ENCODE measurements at places on chromosomes 16 and 17.

DNA sequence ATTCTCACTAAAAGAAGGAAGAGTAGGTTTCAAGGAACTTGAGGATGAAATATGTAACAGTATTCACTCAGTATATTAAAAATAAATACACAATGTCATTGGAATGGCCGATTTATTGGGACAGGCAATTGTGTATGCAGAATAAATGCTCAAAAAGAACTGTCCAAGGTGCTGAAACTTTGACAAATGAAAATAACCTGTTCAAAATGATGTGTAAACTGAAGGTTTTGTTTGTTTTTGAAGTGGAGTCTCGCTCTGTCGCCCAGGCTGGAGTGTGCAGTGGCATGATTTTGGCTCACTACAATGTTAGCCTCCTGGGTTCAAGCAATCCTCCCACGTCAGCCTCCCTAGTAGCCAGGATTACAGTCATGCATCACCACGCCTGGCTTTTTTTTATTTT lies 318.7 kb upstream of the RBFOX1 start:
- DNase-seq = no peak

DNA sequence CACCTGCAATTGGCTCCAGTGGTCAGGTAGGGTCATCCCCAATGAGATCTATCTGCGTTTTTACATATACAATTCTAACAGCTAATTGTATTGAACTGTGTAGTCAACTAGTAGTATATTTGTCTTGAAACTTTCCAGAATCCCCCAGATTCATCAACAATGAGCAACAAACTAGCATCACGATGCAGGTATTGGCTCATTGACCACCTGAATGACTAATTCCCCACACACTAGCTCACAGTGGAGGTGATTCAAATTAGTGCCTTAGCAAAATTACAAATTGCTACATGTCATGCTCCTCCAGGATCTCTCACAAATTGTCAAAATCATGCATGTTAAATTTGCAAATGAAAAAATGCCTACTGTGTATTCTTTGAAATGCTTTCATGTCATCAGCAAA lies 62.8 kb upstream of the MPHOSPH6 start:
- DNase-seq = no peak

DNA sequence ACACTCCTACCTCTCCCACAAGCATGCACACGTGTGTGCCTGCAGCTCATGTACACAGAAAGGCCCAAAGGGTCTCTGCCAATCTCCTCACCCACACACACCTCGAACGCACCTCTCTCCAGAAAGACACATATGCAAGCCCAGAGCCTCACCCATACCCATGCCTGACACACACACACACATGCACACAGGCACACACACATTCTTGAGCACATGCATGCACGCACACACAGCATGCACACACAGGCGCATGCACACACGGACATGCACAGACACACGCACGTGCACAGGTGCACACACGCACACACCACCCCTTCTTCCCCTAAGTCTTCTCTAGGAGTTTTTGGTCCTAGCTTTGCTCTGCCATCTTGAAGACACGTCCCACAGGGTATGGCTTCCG lies 48.7 kb upstream of the CACNG4 start:
- no peak for DNase-seq

- no peak for DNase-seq
Measured at GRCh38 chr17:13127921-13128602, 110.2 kb upstream of the ELAC2 start.

GRCh38 chr16:69939821-69940585 lies 11.1 kb upstream of the CLEC18A start:
- no peak for DNase-seq

GRCh38 chr16:27980919-27981700 lies 82.4 kb downstream of the GSG1L start:
- DNase-seq = no peak

DNA sequence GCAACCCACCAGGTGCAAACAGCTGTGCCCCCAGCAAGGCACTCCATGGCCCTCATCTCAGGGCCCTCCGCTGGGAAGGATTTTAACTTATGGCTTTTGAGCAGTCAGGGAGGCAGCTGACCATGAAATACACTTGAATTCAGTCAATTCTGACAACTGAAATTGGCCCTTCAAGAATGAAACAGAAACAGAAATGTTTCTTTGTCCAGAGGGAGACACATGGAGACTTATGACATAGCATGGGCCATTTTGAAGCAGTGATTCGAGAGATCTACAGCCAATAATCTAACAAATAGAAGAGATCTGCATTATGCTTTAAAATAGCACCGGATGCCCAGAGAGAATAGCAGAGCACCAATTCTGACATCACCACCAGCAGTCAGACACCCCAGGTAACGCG lies 7.5 kb downstream of the CACNG1 start:
- no peak for DNase-seq

DNA sequence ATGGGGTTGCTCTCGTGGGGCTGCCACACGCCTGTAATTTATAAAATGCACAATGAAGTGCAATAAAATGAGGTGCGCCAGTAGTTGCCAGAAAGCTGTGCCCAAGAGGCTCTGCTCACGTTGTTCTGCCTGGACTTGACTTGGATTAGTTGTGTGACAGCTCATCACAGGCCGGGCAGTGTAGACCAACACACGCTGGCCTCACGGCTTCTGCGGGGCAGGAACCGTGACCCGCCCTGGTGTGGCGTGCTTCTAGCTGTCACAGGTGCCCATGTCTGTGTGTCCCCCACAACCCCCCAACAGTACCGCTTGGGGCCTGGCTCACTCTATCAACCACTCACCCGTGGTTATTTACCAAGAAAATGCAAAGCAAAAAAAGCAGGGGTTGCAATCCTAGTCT lies 112.2 kb upstream of the ZNF750 start:
- DNase-seq = no peak

DNA sequence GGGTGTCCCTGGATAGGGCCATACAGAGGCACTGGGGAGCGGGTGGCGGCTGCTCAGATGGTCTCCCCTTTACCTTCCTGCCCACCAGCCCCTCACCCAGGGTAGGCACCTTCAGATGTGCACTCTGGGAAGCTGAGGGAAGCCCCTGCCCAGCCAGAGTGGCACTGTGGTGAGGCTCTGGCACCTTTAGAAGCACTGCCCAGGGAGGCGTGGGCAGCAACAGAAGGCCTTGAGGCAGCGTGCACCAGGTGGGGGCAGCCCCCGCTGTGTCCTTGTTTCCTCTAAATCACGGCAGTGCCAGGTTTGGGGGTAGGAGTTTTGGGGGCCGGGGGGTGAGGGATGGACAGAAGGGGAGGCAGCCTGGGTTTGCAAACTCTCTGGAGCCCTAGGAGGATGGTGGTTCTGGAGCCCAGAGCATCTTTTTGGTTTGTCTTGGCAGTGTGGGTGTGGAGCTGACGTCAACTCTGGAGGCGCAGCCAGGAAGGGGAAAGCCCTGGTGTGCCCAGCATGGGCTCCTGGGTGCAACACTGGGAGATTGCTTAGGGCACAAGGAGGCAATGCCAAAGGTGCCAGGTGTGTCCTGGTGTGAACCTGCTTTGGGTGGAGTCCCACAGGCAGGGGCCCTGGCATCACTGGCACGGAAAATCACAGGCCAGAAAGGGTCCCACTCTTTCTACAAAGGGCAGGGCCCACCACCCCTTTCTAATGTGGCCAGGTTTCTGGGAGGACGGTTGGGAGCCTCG lies 23.1 kb upstream of the CDC42EP4 start:
- no peak for DNase-seq

GRCh38 chr17:65627891-65628643 lies 66.6 kb upstream of the AXIN2 start:
- no peak for DNase-seq

GRCh38 chr16:27441998-27442397 lies 40.0 kb downstream of the IL21R start:
- no peak for DNase-seq

DNA sequence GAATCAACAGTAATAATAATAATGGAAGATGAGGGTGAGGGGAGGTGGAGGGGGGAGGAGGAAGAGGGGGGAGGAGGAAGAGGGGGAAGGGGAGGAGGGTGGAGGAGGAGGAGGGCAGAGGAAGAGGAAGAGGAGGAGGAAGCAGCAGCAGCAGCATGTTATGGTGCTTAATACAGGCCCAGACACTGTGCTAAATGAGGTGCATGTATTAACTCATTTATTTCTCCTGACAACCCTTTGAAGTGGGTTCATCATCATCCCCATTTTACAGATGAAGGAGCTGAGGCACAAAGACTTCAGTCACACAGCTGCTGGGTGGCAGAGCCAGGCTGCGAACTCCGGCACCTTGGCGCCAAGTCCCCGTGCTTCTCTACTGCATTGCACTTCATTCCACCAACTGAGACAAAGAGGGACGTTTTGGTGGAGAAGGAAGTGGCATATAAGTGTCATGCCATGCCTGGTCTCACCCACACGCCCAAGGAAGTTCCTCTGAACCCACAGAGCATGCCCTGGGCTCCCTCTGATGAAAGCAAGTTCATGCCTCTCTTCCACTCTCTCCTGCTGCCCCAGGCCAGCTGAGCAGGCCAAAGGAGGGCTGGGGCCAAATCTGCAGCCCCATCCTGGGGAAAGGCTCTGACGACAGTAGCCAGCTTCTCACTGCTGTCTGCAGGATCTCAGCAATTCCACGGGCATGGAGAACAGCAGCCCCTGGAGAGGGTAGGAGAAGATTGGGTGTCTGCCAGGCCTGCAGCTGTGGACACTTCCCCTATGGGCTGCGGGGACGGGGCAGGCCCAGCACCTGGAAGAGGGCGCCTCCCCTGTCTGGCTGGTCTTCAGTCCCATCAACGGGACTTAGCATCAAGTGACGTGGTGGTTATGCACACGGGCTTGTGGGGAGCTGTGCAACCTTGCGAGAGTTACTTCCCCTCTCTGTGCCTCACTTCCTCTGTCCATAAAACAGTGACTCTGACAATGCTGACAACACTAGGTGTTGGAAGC lies 21.8 kb downstream of the XYLT1 start:
- DNase-seq = no peak

- DNase-seq = no peak
Measured at GRCh38 chr17:75908201-75908600, 3.5 kb upstream of the MRPL38 start.

DNA sequence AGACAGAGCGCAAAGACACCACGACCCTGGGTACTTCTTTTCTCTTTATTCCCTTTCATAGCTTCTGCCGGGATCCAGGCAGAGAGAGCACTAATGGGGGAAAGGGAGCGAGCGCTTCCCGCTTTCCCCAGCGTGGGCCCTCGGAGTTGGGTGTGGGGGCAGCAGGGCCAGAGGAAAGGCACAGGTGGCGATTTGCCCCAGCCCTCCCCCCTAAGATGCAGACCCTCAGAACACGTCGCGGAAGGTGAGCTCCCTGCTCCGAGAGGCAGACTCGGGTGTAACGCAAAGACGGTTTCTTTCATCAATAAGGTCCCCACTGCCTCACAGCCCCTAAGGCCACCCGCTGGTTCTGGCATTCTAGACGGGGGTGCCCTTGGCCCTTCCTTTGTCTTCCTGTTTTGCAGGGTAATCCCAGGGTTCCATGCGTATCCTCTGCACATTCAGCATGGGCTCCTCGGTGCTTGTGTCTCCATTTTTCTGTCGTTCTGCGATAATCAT lies 570 bp upstream of the NME3 start:
- peak; percentile 10 for DNase-seq

- peak; percentile 98 for DNase-seq
Measured at GRCh38 chr17:2511462-2512369, at the start of gene METTL16. Gene METTL16 (minus strand): TSS chr17:2511888. CDS start chr17:2502331, 9,557 bp downstream.

- DNase-seq = no peak
Measured at GRCh38 chr16:23893986-23894385, 58.2 kb downstream of the PRKCB start.

DNA sequence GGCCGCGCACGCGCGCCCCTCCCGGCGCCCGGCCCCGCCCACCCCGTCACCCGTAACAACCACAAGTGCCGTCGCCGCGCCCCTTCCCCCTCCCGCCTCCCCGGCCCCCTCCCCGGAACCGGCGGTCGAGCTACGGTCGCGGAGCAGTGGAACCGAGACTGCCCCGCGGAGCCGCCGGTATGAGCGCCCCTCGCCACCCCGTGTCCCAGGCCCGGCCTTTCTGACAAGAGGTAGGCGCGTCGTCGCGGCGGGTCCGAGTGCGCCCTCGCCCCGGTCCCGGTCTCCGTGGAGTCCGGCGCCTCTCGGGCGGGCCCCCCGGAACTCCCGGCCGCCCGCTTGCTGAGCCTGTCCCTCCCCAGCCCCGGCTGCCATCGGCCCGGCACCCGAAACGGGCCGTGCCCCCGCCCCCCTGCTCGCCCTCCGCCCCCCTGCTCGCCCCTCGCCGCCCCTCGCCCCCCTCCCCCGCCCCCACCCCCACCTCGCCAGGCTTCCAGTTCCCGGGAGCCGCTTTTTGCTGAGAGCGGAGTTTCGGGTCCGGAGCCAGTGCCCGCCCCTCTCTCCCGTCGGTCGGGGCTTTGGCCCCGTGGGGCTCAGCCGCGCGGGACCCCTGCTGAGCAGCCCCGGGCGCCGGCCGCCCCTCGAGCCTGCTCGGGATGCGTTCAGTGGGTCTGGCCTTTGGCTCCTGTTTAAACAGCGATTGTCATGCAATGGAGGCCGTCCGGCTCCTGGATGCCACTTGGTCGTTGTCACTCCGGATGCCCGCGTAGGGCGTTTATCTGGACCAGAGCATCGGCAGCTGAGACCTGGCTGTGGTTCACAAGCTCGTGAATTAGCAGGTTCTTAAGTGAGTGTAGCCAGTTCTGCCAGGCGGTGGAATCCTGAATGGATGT lies at the start of gene SEC14L1:
TSS of gene SEC14L1 (plus strand) at position 92 of the 890 bp plus-strand sequence. CDS start 2,628 bp downstream, outside the sequence.
- DNase-seq = peak; percentile 43

Data from SW 1271 (cell line).